MCF 10A (cell line): ENCODE measurements at places on chromosomes 1 and 21. TPM values are rescaled to one million over a fixed set of nuclear protein-coding genes. Genes with fewer than 3 reads are reported as not detected.

DNA sequence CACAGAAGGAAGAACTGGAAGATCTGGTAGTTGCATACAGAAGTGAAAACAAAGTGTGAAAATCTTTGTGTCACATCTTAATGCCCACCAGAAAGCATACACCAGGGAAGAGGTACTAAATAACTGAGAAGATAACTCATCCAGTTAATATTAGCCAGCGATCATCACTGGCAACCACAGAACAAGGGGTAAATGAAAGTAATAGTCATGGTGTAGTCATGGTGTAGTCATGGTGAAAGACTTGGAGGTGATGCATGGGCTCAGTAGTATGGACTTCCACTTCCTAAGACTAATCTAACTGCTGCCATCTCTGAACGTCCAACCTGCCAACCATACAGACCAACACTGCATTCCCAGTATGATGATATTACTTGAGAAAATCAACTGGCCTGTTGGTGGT lies 481.2 kb upstream of the NR5A2 start:
- DNase-seq = no peak

DNA sequence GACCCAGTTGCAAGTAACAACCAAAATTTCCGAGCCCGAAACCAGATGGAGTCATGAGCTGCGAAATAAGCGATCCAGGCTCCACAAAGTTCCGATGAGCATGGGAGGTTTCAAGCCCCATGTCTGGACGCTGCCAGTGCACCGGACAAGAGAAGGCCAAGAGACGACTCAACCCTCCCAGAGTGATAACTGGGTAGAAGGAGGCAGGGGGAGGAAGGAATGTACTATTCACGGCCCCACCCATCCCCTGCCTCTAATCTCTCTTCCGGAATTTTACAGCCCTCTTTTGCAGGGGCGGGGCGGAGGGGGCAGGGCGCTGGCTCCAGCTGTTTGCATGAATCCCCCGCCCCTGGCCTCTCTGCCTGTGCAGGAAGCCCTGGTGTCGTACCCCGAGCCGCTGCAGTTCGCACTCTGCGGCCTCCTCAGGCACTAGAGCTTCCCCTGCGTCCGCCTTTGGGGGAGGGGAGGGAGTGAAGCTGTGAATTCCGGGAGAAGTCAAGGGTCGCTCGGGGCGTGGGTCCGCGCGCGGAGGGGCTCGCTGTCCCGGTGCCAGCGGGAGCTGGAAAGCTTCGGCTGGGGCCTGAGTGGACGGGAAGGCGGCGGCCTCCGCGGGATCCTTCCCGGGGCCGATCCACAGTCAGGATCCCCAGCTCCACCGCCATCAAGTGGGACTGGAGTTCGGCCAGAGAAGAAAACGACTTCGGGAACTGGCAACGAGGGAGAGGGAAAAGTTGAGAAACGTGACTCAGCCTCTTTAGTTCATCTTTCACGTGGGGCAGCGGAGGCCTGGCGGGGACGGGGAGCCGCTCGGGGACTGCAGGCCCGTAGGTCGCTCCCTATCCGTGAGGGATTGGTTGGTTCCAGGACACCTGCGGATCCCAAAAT lies 6.3 kb upstream of the PTP4A2 start:
- no peak for DNase-seq

- peak; percentile 45 for DNase-seq
Observed at GRCh38 chr1:33641104-33641830, 168.8 kb downstream of the ZSCAN20 start.

DNA sequence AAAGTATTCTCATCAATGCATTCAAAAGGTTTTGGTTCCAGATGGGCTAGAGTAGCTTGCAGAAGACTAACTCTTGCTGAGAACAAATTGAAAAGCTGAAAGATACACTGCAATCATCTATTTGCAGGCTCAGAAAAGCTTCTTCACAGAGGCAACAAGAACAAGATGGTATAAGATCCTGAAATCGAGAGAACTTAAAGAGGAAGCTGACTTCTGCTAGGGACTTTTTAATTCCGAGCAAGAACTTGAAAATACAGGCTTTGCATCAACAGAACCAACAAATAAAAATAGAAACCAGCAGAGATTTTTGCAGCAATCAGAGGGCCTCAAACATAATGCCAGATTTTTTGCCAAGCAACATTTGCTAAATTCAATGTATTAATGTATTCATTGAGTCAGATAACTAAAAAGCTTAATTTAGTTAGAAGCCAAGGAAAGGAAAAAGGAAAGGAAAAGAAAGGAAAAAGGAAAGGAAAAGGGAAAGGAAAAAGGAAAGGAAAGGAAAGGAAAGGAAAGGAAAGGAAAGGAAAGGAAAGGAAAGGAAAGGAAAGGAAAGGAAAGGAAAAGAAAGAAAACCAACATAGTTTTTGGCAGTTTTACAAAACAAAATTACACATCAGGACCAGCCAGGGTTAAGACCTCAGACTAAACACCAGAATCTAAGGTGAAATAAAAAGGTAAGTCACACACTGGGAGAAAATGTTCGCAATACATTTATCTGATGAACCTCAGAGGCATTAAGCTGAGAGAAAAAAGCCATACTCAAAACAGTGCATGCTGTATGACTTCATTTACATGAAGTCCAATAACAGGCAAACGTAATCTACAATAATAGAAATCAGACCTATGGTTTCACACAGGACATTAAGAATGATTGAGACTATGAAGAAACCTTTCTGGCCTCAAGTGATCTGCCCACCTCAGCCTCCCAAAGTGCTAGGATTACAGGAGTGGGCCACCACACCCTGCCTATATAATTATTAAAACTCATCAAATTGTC lies 42.6 kb downstream of the FAF1 start:
- no peak for DNase-seq

- no peak for DNase-seq
Observed at GRCh38 chr1:61173118-61173517, 90.8 kb downstream of the NFIA start.

DNA sequence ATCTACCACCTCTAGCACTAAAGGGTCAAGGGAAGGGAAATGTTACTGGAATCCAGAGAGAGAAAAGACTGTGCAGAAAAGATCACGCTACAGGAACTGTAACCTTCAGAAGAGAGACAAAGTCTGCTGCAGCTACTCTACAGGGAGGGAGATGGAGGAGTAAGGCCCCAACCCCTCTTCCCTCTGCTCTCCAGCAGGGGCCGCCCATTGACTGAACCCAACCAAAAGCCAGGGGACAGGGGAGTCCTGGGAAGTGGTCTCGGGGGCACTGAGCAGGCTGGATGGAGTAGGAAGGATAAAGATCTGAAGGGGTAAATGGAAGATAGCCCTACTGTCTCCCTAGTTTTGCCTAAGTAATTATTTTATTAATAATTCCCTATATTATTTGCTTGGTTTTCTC lies 72.8 kb upstream of the NR5A2 start:
- peak; percentile 15 for DNase-seq

- no peak for DNase-seq
Observed at GRCh38 chr1:243253926-243254232, 1.2 kb downstream of the CEP170 start.

DNA sequence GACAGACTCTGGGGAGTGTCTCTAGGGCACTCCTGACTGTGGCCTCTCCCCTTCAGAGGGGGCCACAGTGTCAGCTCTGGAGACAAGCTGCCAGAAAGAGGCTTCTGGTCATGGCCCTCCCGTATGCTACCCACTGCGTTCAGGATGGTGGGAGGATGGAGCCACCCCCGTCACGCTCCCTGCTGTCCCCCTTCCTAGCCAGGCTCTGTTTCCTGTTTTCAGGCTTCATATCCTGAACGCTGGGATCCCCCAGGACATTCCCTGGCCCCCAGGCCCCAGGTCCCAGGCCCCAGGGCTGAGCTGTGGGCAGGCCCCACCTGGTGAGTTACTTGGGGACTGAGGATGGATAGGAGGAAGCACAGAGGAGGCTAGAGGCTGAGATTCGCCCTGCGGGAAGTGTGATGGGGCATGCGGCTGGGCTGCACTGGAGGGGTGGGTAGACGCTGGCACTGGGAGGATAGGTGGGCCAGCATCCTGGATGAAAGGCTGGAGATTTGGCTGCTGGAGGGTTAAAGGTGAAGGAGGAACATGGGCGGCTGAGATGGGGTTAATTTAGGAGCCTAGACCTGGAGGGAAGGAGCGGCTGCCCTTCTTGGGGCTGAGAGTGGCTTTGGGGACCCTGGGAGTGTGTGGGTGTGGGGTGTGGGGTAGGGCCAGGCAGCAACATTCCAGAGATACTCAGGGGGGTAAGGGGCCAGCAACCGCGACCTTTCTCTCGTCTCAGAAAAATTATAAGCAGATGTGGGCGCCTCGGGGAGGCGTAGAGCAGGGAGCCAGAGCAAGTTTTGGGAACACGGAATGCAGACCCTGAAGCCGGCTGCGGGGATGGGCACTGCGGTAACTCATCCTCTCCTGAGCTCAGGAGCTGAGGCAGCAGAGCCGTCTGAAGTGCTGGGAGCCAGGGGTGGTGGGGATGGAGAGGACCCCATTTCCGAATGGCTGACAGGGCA lies 8.7 kb downstream of the PEAR1 start:
- DNase-seq = no peak

DNA sequence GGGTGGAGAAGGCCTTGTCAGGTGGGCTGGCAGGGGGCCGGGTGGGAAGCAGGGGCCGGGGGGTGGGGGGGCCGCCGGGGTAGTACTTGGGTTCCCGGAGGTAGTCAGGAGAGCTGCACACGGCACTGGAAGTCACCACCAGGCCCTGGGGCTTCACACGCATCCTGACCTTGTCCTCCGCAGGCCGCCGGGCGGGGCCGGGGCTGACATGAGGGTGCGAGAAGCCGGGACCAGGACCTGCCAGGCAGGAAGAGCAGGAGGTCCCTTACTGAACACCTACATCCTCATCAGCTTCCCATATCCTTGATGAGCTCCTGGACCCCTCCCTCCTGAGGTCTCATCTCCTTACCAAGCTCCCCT lies 52.0 kb downstream of the AHDC1 start:
- no peak for DNase-seq

DNA sequence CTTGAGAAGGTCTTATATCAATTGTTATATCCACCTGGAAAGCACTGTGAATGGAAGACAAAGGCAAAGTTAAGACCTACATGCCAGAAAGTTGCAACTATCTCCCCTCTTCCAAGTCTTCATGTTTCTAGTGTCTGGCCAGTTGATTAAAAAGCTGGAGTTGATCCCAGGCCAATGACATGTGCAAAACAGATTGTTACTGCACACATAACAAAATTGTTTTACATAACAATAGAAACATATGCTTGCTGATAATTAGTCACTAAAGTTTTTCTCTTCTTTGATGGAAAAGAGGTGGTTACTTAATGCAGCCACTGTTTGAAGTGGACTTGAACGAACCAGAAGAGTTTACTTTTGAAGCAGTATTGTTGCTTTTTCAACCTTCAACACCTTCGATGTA lies 158.2 kb downstream of the TGFBR3 start:
- no peak for DNase-seq

- DNase-seq = no peak
Observed at GRCh38 chr1:211865180-211865579, 34.6 kb upstream of the LPGAT1 start.

DNA sequence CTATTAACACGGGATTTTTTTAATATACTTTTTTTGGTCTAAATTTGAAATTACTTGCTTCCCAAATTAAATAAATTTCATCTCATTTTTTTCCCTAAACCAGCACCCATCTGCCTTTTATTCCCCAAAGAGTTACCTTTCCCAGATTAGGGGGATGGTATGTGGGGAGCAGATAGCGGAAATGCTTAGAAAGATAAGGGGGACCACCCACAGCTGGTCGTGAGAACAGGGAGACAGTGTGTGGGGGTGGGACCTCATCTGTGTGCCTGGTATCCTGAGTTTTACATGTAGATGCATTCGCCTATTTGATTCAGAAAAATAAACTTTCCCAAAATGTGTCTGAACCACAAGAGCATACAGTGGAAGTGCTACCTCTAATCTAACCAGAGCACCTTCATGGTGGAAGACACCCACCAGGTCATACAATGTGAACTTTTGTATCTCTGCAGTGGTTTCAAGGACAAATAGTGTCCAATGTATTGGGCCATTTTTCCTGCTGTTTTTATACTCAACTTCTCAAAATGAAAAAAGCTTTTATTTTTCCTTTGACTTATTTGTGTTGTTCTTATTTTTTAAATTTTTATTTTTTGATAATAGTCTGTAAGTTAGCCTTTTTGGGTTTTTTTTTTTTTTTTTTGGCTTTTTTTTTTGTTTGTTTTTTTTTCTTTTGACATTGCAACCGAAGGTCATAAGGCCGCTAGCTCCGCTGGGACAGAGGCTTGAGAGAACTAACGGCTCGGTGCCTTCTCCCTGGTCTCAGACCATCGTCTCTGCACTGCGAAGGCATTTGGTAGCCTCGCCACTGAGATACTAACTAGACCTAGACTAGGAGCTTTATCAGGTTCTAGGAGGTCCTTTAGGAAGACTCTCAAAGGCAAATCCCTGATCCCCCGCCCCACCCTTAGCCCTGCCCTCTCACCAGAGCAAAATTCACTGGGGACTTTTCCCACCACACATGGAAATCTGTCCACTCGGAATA lies 263.2 kb downstream of the TM2D1 start:
- DNase-seq = no peak

DNA sequence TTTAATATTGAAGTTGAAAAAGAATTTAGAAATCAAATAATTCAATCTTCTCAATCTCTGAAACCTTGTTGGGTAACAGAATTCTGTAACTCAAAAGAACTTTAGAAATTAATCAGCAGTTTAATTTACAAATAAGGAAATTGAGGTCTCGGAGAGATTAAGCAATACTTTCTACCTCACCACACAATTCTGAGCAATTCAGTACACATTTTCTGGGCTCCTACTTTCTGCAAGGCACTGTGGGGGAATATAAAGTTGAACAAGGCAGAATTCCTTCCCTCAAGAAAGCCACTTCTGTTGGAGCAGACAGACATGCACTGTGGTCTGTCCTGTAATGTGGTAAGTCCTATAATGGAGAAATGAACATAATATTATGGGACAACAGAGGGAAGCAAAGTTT lies 47.7 kb downstream of the MEF2D start:
- DNase-seq = no peak

GRCh38 chr1:41492341-41492848 lies 7.9 kb upstream of the EDN2 start:
- DNase-seq = no peak

GRCh38 chr21:27645285-27645684 lies 678.4 kb upstream of the ADAMTS5 start:
- peak; percentile 0 for DNase-seq

- DNase-seq = no peak
Observed at GRCh38 chr1:227774051-227774731, 39.0 kb downstream of the SNAP47 start.

GRCh38 chr1:68331117-68331865 lies 99.0 kb upstream of the WLS start:
- peak; percentile 67 for DNase-seq

Gene ETNK2
- 6.7 and 9.5 TPM in 2 replicates for total RNA-seq

Gene SPRR1B
- total RNA-seq = 3.5 and 4.0 TPM in 2 replicates

Gene FNDC5
- not detected in 2 replicates for total RNA-seq

Gene MARK1
- 7.5 and 12.9 TPM in 2 replicates for total RNA-seq

Gene FCRL5
- not detected in 2 replicates for total RNA-seq

Gene TMEM53
- total RNA-seq = 2.2 TPM in 2 replicates

Gene GNG12
- total RNA-seq = 117 and 135 TPM in 2 replicates

Gene SPATA45
- total RNA-seq = not detected in 2 replicates

Gene ZMYND12
- total RNA-seq = 0.21 TPM in 1 of 2 replicates, not detected in the other

Gene PADI1
- total RNA-seq = 0.10 and 0.58 TPM in 2 replicates

Gene FMO5
- total RNA-seq = 0.72 and 0.86 TPM in 2 replicates
